ENCODE measurements at places on chromosomes 16 and 17.

GRCh38 chr16:86059253-86060171 is 160.6 kb downstream of the IRF8 start:
- no peak for DNase-seq

DNA sequence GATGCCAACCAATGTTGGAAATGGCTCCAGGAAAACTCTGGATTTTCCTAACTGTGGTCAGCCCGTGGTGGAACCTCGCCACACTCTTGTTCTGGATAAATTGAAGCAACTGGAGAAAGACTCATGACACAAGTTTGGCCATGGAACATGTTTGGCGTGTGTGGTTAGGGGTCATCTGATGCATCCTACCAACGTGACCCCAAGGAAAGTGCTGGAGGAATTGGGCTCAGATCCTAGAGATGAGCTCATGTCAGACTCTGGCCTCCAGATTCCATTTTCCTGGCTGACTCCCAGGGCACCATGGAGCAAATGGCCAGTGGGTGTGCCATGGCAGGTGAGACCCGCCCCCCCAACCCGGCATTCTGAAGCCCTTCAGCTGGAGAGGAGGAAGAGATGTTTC is 58.5 kb downstream of the CACNG5 start:
- DNase-seq, result no peak

DNA sequence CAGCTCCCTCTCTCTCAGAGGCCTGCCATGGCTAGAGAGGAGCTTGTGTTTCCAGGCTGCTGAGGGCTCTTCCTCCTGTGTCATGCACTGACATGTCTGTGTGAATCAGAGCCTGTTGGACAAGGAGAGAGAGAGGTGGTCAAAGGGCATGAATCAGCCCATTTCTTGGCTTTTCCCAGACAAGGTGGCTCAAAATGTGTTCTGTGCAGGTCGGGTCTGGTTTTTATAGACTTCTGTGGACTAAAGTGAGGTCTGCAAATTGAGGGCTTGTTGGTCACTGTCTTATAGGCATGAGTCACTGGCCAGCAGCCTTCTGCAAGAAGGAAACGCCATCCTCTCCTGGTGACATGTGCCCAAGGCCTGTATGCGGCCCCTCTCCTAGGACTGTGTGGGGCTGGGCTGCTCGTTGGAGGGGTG is 97.9 kb downstream of the FOXL1 start:
- peak; percentile 49 for DNase-seq

DNA sequence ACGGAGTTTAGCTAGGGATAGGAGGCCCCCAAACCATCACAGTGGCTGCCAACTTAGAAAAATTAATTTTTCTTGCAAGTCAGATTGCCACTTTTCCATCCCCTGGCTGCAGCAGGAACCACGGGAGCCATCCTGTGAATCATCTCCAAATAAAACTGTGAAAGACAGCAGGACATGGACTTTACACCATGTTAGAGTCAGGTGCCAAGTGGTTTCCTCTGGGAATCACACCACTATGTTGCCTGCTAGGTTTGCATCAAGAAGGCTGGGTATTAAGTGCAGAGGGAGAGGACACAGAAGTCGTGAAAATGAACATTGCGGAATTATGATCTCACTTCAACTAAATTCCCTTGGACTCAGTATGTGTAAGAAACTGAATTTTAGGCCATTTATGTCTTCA is 471.3 kb upstream of the GOT2 start:
- DNase-seq, result no peak

DNA sequence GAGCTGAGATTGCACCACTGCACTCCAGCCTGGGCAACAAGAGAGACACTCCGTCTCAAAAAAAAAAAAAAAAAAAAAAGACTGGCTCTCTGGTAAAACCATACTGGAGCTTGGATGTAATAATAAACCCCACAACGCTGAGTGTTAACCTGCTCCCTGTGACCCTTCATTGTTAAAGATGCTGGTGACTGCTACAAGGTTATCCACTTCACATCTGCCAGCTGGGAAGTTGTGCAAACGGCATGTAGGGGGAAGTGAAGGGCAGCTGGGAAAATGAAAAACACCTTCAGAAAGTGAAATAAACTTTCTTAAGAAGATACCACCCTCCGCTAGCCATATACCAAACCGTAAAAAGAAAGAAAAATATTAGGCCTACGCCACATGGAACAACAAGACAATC is 131.0 kb upstream of the NUDT7 start:
- no peak for DNase-seq

Data from GM04504 (cell line).